ENCODE measurements at places on chromosomes 1 and 21.

DNA sequence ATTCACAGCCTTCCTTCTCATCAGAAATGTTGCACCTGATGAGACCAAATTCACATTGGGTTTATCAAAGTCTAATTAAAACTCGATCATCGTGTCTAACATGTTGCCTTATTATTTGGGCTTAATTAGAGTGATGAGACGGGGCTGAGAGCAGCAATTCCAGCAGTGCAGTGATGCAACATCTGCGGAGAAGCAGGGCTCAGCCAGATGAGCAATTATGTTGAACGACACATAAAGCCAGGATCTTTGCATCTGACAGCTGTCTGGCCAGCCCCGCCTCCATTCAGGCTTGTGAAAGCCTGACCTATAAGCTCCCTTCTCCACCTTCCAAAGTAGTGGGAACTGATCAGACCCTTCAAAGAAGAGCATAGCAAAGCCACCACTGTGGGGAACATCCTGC, 109.8 kb downstream of the C1orf94 start:
- H3K36me3 ChIP-seq = no peaks in the 10 kb centered on the region
- no peak overlapping the region for H3K27ac ChIP-seq
- no peak overlapping the region for H3K4me3 ChIP-seq
- no peak for DNase-seq
- peaks cover 28% of the 10 kb centered on the region for H3K27me3 ChIP-seq

- H3K4me1 ChIP-seq = peaks cover 19% of the 10 kb centered on the region
- H3K27me3 ChIP-seq = no peaks in the 10 kb centered on the region
- H3K4me3 ChIP-seq = peak overlapping the region; percentile 80
- DNase-seq = no peak
- peak overlapping the region; percentile 87 for H3K27ac ChIP-seq
Observed at GRCh38 chr21:17819877-17820229, 697 bp upstream of the C21orf91 start.

DNA sequence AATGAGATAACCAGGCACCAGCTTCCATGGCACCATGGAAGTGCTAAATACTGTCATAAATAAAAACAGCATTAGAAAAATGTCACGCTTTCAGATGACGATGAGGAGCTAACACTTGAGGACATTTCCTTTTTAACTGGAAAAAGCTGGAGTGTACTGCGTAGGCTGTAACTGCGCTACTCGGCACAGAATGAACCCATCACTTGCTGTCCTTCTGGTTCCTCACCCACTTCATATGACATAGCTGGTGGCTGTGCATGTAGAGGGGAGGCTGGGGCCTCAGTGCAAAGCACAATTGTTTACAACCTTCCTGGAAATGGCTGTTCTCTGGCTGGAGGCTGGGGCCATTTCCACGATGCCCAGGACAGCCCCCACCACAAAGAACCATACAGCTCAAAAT, 55.7 kb downstream of the NTPCR start:
- no peak overlapping the region for H3K4me3 ChIP-seq
- DNase-seq = no peak
- no peaks in the 10 kb centered on the region for H3K27me3 ChIP-seq

DNA sequence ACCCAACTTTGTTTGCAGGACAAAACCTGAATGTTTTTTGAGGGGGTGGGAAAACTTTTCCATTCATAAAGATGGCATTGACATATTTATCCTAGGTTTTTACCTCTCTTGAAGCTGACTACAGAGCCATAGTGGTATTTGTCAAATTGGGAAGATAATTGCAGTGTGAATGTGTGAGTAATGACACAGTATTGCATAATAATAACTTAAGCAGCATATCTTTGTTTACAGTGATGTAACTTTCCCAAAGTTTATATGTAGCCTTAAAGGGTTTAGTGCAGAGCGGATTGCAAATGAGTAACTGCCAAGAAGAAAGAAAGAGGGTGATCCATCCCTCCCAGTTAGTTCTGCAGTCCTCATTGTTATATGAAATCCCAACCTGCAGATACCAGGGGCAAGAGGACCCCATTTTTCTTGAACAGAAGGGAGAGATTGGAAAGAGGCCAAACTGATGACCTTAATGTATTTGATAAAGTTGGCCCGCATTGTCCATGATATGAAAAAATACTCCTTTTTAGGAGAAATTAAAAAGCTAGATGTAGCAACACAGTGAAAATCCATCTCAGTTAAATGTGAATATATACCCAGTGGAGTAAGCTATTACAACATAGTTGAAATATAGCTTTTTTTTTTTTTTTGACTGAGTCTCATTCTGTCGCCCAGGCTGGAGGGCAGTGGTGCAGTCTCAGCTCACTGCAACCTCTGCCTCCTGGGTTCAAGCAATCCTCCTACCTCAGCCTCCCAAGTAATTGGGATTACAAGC, 23.7 kb upstream of the NFIA start:
- H3K27me3 ChIP-seq = no peaks in the 10 kb centered on the region
- DNase-seq = no peak
- no peak overlapping the region for H3K27ac ChIP-seq
- H3K4me3 ChIP-seq = no peak overlapping the region
- 0 out of 2 replicates have a peak, but pooled peaks cover 3% of the 10 kb centered on the region for H3K4me1 ChIP-seq

- H3K27me3 ChIP-seq = no peaks in the 10 kb centered on the region
- peaks cover 29% of the 10 kb centered on the region for H3K36me3 ChIP-seq
Observed at GRCh38 chr1:160342526-160342925, 524 bp downstream of the COPA start.

GRCh38 chr1:59892841-59893811, 33.4 kb downstream of the CYP2J2 start:
- H3K27ac ChIP-seq = no peak overlapping the region
- no peak overlapping the region for H3K4me3 ChIP-seq
- no peaks in the 10 kb centered on the region for H3K36me3 ChIP-seq
- DNase-seq = no peak
- H3K4me1 ChIP-seq = no peaks in the 10 kb centered on the region

GRCh38 chr1:195428927-195429326, 1179.3 kb downstream of the KCNT2 start:
- no peaks in the 10 kb centered on the region for H3K36me3 ChIP-seq
- H3K27me3 ChIP-seq = no peaks in the 10 kb centered on the region
- no peak overlapping the region for H3K27ac ChIP-seq
- no peak overlapping the region for H3K4me3 ChIP-seq
- no peak for DNase-seq

GRCh38 chr21:42654179-42654912, 925 bp downstream of the PDE9A start:
- H3K27me3 ChIP-seq = no peaks in the 10 kb centered on the region
- peak overlapping the region; percentile 47 for H3K27ac ChIP-seq
- DNase-seq = no peak
- H3K4me1 ChIP-seq = peaks cover 33% of the 10 kb centered on the region
- H3K4me3 ChIP-seq = peak overlapping the region; percentile 84
- H3K36me3 ChIP-seq = no peaks in the 10 kb centered on the region

GRCh38 chr1:93056649-93057048, 22.4 kb upstream of the MTF2 start:
- no peak overlapping the region for H3K27ac ChIP-seq
- H3K27me3 ChIP-seq = peaks cover 3% of the 10 kb centered on the region
- H3K4me1 ChIP-seq = no peaks in the 10 kb centered on the region
- no peak for DNase-seq

DNA sequence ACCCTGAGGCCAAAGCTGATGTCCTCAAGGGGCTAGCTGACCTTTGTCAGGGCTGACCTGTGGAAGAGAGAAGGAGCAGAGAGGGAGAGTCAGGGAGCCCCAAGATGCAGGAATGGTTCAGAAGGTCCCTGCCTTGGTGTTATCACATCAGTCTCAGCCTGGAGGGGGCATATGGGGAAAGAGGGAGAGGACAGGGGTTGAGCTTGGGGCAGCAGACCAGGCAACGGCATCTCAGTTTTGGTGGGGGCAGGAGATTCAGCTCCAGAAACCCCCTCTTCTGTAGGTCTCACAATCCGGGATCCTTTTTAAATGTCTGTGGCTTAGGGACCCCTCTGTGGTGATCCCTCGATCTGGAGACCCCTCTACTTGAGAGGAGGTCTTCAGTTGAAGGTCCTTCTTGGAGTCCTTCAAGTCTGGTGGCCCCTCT, 815 bp downstream of the S100A13 start:
- H3K4me1 ChIP-seq = peaks cover 33% of the 10 kb centered on the region
- H3K4me3 ChIP-seq = peak overlapping the region; percentile 65
- peaks cover 2% of the 10 kb centered on the region for H3K36me3 ChIP-seq
- no peaks in the 10 kb centered on the region for H3K27me3 ChIP-seq
- no peak for DNase-seq

GRCh38 chr21:33058527-33058926, 11.4 kb upstream of the OLIG1 start:
- H3K4me1 ChIP-seq = no peaks in the 10 kb centered on the region
- no peak overlapping the region for H3K27ac ChIP-seq
- no peak overlapping the region for H3K4me3 ChIP-seq
- peaks cover 28% of the 10 kb centered on the region for H3K27me3 ChIP-seq
- DNase-seq = no peak

GRCh38 chr1:157438146-157438545, 114.2 kb downstream of the FCRL5 start:
- no peaks in the 10 kb centered on the region for H3K4me1 ChIP-seq
- H3K27ac ChIP-seq = no peak overlapping the region
- no peak for DNase-seq
- H3K27me3 ChIP-seq = peaks cover 37% of the 10 kb centered on the region
- H3K36me3 ChIP-seq = no peaks in the 10 kb centered on the region

Data from HCT116 (cell line).